NCI-H446 treated with DMSO at 0.1 percent for 48 hours (cell line): ENCODE measurements at places on chromosomes 11 and 22.
A peak's percentile ranks its signal among the peaks of the same experiment; 100 is the strongest.

- no peak for DNase-seq
These were observed 278 bp downstream of the ROM1 start for GRCh38 chr11:62613291-62613778.

GRCh38 chr11:122659676-122660554 is 4.4 kb downstream of the UBASH3B start:
- no peak for DNase-seq

DNA sequence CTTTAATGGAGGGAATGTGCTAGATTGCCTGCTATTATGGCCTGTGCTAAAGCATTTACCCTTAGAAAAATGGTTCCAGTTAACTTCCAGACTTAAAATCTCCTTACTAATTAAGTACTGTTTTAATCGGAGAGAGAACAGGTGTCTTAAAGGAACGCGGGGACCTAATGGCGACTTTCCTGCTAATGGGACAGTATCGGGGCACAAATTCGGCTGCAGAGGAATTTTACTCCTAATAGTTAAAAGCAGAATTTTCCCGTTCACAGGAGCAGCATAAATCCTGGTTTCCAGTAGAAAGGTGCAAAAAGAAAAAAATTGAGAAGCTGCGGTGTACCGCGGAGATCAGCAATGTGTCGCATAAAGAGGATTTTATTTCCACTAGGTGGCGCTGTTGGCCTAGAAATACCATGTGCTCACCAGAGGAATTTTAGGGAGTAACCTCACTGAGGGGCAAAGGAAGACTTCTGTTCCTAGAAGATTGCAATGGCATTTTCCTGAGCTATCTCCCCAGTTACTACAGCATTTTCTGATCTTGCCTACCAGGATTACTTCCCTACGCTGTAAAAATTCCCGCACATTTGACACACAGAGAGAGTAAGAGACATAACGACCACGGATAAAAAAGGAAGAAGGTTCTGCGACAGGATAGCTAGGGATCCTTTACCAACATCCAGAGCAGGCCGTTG is 44.5 kb downstream of the ZNF280B start:
- DNase-seq = no peak

- DNase-seq = peak; percentile 17
These were observed 155.2 kb downstream of the TRIM29 start for GRCh38 chr11:119982517-119983239.

DNA sequence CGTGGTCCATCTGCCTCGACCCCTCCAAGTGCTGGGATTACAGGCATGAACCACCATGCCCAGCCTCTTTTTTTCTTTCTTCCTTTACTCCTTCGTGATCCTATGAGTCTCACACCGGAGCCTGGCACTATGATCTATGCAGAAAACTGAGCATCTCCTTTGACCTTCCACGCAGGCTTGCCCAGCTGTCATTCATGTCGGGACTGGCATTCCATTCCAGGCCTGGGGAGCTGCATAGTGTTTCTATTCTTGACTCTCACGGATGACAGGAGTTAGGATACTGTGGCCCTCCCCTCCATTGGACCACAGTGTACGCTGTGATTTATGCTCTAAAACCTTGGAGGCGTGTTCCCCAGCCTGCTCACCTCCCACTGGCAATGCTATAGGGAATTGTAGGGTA is 611.8 kb downstream of the BRD1 start:
- DNase-seq = no peak

GRCh38 chr11:109680127-109680526 is 258.1 kb downstream of the C11orf87 start:
- DNase-seq = no peak

GRCh38 chr22:45787759-45788158 is 116.1 kb downstream of the ATXN10 start:
- no peak for DNase-seq

DNA sequence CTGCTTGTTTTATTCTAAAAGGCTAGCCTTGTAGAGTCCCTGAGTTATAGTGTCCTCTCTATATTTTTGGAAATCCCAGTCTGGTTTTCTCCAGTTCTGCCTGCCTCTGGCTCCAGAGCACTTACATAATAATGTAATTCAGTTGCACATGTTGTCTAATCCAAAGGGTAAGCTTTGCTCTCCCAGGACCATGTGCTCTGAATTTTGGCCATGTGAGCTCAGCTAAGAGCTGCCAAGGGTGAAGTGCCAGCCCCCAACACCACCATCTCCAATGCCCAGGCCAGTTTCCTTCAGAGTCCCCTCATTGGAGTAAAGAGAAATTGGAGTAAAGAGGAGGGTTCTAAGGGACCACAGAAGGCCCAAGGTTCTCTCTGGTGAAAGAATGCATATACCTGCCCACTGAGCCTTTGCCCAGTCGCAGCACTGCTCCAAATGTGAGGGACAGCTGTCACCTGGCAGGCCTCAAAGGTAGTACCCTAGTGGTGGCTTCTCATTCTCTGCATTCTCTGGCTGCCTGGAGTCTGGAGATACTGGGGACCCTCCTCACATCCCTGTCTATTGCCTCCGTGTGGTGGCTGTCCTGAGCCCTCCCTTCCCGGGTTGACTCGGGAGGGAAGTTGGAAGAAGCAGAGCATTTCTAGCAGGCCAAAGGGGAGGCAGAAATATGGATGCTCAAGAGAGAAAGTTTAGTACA is 4.9 kb downstream of the CRY2 start:
- DNase-seq = no peak

- no peak for DNase-seq
These were observed 11.9 kb downstream of the L3MBTL2 start for GRCh38 chr22:41216984-41217383.

DNA sequence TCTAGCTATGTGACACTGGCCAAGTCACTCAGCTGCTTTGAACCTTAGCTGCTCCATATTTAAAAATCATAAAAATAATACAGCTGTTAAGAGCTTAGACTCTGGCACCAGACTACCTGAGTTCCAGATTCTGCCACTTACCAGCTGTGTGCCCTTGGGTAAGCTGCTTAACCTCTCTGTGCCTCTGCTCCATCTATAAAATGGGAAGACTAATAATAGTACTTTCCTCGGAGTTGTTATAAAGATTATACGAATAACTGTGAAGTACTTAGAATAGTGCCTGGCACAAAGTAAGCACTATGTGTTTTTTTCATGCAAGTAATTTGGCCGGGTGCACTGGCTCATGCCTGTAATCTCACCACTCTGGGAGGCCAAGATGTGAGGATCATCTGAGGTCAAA is 1.4 kb downstream of the HDHD5 start:
- DNase-seq = no peak

DNA sequence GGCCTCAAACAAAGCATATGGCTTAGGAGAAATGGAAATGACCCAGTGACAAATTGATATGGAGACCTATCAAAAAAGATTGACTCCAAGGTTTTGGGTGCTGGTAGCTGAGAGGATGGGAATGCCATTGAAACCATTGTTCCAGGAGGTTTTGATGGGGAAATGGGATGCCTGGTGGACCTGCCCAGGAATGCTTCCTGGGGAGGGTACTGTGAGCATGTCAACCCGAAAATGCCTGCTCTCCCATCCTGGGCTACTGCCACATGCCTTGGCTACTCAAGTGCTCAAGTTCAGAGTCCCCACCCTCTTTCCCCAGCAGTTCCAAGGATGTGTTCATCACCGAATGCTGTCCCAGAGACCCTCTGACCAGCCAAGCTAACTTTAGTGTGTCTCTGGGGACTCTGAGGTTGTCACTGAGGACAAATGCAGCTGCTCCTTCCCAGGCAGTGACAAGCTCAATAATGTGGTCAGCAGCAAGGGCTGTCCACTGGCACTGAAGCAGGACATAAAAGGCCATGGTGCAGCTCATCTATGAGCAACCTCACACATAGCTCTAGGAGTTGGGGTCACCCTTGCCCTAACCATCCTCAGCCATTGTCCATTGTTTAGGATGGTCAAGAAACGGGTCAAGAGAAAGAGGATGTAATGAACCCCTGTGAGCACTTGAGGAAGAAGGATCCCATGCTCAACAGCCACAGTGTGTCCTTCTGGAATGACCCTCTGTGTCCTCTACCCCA is 83.7 kb downstream of the TRIM29 start:
- DNase-seq = no peak

- DNase-seq = no peak
These were observed 28.6 kb upstream of the ATXN10 start for GRCh38 chr22:45642986-45643385.

DNA sequence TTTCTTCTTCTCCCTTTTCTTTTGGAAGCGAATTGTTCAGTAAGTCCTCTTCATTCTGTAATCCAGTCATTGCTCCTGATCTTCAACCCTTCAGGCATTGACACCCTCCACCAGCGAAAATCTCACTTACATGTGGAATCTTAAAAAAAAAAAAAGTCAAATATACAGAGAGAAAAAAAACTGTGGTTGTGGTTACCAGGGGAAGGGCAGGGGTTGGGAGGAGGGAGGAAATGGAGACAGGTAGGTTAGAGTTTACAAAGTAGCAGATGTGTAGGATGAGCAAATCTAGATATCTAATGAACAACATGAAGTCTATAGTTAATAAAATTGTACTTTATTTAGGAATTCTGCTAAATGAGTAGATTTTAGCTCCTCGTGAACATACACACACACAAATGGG is 17.7 kb upstream of the TMEM123 start:
- DNase-seq = no peak

GRCh38 chr11:128843198-128843785 is 23.8 kb downstream of the KCNJ1 start:
- DNase-seq = no peak

GRCh38 chr11:84164728-84165127 is 878.6 kb upstream of the CCDC90B start:
- DNase-seq = peak; percentile 22

GRCh38 chr11:36469881-36470802 is 39.9 kb downstream of the TRAF6 start:
- DNase-seq = no peak

DNA sequence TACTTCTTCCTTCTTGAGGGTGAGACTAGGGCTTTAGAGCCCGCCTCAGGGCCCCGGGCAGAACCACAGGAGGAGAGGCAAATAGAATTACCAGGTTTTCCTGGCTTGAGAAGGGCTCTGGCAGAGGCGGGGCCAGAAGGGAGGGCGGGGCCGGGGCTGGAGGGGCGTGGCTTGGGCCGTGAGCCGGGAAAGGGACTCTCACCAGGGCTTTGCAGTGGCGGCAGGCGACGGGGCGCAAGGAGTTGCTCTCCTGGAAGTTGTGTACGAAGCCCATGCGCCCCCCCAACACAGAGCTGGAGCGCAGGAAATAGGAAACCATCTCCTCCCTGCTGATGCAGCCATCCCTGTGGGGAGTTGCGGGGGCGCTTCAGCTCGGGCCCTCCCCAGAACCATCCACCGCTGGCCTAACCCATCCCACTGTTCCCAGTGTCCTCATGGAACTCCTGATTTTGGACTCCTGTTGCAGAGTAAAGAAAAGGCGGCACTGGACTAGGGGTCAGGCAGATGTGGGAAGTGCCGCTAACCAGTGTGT is 6.9 kb upstream of the NRXN2 start:
- DNase-seq = no peak

DNA sequence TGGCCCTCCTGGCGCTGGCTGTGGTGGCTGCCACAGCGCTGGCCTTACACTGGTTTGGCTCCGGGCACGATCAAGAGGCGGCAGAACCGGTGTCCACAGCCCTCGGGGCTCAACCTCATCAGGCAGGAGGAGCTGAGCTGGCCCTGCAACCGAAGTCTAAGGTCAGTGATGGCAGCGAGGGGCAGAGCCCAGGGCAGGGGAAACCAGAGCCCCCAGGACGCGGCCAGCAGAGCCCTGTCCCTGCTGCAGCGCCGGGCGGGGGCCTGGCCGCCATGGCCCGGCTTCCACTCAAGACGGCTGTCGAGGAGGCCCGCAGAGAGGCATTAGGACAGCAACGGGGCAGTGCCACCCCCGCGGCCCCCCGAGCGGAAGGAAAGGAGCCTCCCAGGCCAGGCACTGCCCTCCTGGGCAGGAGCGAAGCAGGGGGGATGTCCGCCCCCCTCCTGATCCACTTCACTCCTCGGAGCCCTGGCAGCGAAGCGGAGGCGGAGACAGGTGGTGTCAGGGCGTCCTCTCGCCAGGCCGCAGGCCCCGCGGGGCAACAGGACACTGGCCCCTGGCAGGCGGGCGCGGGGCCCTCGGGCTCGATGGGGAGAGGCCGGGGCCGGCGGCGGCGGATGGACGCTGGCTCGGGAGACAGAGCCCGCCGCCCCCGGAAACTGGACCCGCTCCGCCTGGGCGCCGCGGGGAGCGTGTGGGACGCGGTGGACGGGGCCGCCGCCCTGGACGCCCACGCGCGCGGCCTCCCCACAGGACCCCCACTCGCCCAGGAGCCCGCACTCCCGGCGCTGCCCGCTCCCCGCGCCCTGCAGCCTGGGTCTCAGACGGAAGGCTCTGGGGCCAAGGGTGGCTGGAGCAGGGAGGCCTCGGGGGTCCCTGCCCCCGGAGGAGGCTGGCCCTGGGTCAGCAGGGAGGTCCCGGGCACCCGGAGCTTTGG is 895 bp downstream of the KLHDC7B start:
- no peak for DNase-seq

DNA sequence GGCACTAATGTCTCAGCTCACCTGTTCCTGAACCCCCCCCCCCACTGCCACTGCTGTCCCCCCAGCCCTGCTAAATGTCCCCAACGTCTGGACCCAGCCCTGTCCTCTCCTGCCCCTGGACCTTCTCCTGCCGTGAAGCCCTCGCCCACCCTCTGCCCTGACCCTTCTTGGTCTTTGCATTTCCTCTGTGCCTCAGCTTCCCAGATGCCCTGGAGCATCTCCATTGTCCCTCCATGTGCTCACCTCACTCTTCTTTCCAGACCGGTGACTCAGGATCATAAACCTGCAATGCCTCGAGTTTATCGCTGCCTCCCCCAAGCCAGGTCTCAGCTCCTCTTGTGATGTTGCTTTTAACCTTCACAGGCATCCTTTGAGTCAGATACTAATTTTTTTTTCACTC is 416.4 kb downstream of the BRD1 start:
- no peak for DNase-seq
